T-helper 2 cell (primary cell): ENCODE measurements at places on chromosomes 11 and 22.

DNA sequence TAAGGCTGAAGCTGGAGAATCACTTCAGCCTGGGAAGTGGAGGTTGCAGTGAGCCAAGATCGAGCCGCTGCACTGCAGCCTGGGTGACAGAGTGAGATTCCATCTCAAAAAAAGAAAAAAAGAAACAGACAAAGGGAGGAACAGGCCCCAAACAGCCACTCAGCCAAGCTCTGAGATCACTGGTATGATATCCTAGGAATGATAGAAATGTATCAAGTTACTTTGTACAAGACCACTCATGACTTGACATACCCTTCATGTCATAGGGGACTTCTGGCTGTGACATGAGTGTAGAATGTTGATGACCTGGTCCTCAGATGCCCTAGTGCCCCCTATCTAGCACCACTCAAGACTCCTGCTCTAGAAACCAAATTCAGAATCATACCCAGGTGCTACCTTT, 216.5 kb downstream of the NAV2 start:
- DNase-seq, result no peak

GRCh38 chr22:44597616-44598015, 99.6 kb upstream of the RTL6 start:
- no peak for DNase-seq

- no peak for DNase-seq
Measured at GRCh38 chr22:42692239-42693054, 28.2 kb downstream of the A4GALT start.

DNA sequence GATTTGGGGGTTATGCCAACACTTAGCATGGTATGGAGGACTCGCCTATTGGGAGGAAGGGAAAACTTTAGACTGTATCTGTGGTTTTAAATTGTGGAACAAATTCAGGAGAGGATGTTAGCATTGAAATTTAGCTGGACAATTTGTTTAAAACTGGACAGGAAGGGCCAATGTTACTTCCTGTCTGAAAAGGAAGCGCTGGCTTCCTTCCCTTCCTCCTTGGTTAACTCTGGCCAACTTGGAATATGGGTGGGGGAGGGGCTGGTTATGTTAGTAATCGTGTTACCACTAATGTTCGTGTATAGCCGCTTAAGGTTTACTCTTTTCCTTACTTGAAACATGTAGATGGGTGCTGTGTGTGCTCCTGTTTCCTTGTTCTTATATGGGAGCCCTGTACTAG, 13.9 kb downstream of the CTNND1 start:
- DNase-seq, result no peak

DNA sequence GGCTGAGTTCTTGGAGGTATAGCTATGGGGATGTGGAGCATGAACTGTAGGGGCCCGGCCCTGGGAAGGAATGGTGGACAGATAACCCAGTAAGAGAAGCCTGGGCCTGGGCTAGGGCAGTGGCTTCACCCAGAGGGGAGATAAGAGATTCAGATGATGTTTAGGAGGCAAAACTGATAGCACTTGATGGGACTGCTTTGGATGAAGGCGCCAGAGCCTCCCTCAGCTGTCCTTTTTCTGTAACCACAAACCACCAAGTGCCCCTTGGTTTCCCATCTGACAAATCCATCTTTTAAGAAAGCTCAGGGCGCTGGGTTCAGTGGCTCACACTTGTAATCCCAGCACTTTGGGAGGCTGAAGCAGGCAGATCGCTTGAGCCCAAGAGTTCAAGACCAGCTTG, 23.4 kb downstream of the RELT start:
- DNase-seq, result no peak

GRCh38 chr11:123477205-123477907, 47.3 kb downstream of the GRAMD1B start:
- DNase-seq, result no peak
